Frontal cortex (tissue), 4 donors: ENCODE measurements at places on chromosomes 3 and 15. TPM values are rescaled to one million over a fixed set of nuclear protein-coding genes. Genes with fewer than 3 reads are reported as not detected.

ECE2 gene
- 3.7 TPM for total RNA-seq

AGBL1 gene
- total RNA-seq, result 1.2 TPM

SHC4 gene
- 5.7 TPM for total RNA-seq

CCNB2 gene
- total RNA-seq, result 4.9 TPM

PLA1A gene
- total RNA-seq, result 0.41 TPM

TMEM45A gene
- 2.9 TPM for total RNA-seq

SLC28A1 gene
- not detected for total RNA-seq

TTLL13 gene
- under 0.01 TPM for total RNA-seq

TMEM207 gene
- total RNA-seq, result not detected

KLHL18 gene
- total RNA-seq, result 26.1 TPM

OXSM gene
- 10.6 TPM for total RNA-seq

GALNT15 gene
- total RNA-seq, result 2.0 TPM

GRCh38 chr15:54915380-54915779, 281.4 kb downstream of the RSL24D1 start:
- DNase-seq, result no peak

DNA sequence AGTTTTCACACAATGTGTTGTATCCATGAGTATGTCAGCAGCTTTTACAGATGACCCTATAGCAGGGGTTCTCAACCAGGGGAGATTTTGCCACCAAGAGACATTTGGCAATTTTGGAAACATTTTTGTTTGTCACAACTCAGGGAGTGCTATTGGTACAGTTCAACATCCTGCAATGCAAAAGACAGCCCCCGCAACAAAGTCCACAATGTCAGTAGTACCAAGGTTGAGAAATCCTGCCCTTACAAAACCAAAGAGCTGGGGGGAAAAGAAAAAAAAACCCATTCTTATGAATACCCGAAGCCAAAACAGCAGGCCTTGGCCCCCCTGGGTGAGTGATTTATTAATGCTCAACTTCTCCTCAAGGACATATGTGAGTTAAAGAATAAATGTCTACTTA, 99.1 kb downstream of the LARS2 start:
- DNase-seq, result no peak

DNA sequence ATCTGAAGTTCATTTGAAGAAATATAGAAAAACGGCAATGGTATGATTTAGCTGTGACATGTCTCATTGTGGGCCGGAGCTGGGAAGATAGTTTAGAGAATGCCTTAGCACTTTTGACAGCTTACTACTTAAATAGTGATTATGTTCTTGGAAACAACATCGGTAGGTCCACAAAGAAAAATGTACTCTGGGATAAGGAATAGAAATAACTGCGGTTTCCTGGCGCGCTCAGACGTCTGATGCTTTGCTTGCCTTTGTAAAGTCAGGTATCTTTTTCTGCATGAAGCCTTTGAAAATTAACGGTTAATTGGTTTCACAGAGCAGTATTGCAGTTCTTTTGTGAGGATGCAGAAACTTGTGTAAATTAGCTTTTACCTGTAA, 1.4 kb downstream of the USP3 start:
- no peak for DNase-seq

DNA sequence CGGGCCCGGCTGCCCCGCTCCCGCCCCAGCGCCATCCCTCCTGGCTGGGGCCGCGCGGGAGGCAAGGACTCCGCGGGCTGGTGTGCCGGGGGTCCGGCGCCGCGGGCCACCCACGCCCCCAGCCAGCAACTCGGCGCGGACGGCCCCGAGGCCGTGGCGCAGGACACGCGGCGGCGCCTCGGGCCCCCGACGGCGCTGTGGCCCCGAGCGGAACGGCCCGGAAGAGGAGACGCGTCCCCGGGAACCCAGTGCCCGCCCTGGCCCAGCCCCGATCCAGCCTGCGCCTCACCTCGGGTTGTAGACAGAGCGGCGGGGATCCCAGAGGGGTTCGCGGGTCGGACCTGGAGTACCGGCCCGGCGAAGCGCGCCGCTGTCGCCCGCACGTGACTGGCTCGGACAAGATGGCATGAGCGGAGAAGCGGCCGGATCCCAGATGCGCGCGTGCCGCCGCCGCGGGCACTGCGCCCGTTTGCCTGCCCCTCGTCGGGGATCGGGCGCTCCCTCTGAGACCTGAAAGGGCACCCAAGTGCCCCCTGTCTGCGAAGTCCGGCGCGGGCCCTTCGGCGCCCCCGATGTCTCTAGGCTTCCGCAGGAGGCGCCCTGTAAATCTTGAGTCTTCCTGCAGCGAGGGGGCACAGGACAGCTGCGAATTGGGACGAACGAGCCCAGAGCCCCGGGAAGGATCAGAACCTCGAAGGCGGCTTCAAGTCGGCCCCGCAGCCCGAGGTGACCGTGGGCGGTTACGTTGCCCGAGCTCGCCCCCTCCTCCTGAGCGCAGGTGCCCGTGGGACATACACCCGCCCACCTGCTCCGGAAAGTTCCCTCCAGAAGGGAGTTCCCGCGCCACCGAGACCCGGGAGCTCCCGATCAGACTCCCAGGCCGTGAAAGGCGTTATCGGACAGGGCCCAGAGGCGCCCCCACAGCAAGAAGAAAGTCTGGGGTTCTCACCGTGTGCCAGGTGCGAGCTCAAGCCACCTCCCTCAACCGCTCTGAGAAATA, 598 bp upstream of the SFMBT1 start:
- DNase-seq, result peak; percentile 62

- no peak for DNase-seq
These were observed 95.5 kb downstream of the ST6GAL1 start for GRCh38 chr3:187025656-187026316.

DNA sequence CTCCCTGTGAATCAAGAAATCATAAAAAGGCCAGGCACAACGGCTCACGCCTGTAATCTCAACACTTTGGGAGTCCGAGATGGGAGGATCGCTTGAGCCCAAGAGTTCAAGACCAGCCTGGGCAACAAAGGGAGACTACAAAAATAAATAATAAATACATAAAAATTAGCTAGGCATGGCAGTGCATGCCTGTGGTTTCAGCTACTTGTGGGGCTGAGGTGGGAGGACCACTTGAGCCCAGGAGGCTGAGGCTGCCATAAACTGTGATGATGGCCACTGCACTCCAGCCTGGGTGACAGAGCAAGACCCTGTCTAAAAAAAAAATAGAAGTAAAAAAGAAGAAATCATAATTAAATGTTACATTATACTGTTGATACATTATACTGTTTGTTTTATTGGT, 28.0 kb upstream of the DCUN1D1 start:
- no peak for DNase-seq

GRCh38 chr3:82940124-82940523, 1178.7 kb upstream of the GBE1 start:
- DNase-seq, result no peak

- DNase-seq, result peak; percentile 14
These were observed 131.3 kb upstream of the SNRPN start for GRCh38 chr15:24823473-24823872.

DNA sequence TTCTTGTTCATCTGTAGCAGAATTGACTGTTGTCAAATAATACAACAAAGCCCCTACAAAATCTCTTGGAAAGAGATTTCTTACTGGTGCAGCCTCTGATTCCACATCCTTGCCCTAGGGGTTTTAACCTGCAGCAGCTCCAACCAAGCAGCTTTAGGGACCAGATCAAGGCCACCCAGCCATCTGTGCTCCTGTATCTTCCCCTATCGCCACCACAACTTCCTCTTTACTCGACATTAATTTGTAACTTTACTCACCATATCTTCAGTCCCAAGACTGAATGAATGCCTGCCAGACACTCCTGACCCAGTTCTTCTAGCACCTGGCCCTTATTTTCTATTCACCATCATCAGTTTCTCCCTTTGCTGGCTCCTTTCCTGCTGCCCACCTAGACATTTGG, 156.6 kb upstream of the IL12A start:
- DNase-seq, result no peak

- no peak for DNase-seq
These were observed 636.4 kb upstream of the DPPA4 start for GRCh38 chr3:109973733-109974132.

DNA sequence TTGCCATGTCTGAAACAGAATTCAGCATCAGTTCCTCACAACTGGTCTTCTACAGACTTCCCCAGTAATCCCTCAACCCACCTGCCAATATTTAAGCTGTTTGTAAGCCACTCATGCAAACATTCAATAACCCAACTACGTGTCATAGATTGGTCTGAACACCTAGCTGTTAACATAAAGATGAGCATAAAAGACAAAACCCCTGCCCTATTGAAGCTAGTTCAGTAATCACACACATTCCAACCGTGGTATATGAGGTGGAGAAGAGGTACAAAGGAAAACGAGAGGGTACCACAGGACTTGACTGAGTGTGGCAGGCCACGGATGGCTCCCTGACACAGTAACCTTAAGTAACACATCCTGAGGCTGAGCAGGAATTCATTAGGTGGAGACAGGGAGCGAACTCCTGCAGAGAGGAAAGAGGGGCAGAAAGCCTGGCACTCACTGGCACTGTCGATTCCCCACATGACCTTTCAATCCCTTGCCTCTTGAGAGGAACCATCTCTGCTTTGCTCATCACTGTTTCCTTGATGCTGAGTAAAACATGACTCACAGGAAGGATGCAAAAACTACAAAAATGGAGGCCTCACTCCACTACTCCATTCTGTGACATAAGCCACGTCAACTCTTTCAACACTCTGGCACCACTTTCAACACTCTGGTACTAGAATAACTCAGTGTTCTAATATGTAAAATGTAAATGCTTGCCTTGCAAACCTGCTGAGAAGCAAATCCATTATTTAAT, 31.3 kb downstream of the RPN1 start:
- no peak for DNase-seq

- no peak for DNase-seq
These were observed 103.4 kb downstream of the GLDN start for GRCh38 chr15:51444807-51445206.

GRCh38 chr15:65818927-65819562, 27.0 kb upstream of the DENND4A start:
- no peak for DNase-seq

DNA sequence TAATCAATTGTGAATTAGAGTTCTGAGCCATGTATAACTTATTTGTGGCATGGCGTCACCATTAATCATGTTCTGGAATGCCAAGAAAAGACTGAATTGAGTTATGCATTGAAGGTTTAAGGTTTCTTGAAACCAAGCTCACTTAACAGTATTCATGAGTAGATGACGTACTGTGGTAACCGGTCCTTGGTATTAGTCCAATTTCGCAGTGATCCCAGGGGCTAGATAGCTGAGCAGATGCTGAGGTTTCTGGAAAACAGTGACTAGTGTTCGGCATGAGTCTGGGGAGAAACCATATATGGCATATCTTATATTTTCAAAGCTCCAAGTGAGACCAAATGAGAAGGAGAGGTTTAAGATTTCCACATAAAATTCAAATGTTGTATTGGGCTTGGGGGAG, 218.3 kb upstream of the LYSMD4 start:
- DNase-seq, result no peak

DNA sequence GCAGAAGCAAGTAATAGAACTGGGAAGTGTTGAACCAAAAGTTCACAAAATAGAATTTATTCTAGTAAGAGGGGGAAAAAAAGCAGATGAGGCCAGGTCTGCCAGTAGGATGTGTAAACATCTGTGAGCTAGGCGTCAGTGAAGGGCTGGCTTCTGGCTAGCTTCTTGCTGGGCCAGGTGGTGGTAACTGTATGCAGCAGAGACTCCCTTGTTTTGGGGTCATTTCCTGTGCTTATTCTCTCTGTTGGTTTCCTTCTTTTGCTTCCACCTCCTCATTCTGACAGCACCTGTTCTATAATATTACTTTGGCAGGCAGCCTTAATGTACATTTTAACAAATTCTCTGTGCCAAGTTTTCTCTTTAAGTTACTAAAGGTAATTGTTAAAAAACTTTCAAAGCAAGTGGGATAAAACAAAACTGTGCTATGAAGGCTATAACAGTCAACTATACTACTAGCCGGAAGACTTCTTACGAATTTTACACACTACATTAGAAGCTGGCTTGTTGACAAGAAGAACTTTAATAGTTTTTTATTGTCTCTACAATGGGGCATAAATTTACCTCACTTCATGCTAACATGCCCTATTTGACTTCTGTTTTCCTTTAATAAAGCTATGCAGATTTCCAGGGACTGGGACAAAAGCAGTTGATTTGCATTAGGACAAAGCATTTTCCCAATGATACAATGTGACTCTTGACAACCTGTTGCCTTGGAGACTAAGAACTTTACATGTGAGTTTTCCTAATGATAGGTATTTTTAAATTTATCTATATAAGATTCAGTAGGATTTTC, 318.8 kb upstream of the NAALADL2 start:
- no peak for DNase-seq

- DNase-seq, result no peak
These were observed 798 bp downstream of the GCHFR start for GRCh38 chr15:40764629-40765103.

- no peak for DNase-seq
These were observed 14.0 kb downstream of the VILL start for GRCh38 chr3:38004415-38005075.

- no peak for DNase-seq
These were observed 37.5 kb downstream of the CD86 start for GRCh38 chr3:122092460-122093165.

GRCh38 chr3:152400887-152401286, 132.2 kb downstream of the MBNL1 start:
- no peak for DNase-seq

DNA sequence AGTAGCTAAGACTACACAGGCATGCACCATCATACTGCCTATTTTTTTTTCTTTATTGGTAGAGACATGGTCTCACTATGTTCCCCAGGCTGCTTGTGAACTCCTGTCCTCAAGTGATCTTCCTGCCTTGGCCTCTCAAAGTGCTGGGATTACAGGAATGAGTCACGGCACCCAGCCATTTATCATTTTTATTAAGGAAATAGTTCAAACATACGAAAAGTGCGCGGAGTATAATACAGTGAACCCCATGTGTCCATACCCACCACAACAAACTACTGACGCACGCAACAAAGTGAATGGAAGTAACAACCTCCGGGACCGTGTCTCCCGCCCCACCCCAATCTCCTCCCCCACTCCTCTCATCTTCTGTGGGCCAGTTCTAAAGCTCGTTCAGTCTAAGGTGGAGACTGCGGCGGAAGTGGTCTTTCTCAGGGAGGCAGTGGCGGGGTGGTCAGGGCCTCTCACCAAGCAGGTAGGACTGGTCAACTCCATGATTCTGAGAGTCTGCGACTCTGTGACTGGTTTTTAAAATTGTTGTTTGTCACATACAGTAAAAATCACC, 42.1 kb downstream of the DNAJB8 start:
- DNase-seq, result no peak

GRCh38 chr3:69011096-69011730, 2.3 kb downstream of the EOGT start:
- DNase-seq, result no peak

DNA sequence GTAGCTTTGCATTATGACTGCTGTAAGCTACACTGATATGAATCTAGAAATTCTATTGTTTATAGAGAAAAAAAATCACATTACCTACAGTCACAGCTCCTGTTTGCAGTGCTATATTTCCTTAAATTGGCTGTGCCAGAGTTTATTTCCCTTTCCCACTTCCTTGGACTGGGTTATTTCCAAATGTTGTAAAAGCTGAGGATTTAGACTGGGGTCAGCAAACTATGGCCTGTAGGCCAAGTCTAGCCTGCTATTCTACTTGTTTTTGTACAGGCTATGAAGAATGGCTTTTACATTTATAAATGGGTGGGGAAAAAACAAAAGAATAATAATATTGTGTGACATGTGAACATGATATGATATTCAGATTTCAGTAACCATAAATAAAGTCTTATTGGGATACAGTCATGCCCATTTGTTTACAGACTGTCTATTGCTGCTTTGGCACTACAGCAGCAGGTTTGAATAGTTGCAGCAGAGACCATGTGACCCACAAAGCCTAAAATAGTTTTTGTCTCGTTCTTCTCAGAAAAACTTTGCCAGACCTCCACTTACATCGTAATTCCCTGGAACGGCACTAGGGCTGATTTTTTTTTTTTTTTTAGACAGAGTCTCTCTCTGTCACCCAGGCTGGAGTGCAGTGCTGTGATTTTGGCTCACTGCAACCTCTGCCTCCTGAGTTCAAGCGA, 7.8 kb downstream of the GLDN start:
- DNase-seq, result no peak
